Activated naive CD8-positive, alpha-beta T cell treated with anti-CD3 and anti-CD28 coated beads for 36 hours (primary cell): ENCODE measurements at places on chromosomes 7 and 10. TPM values are rescaled to one million over a fixed set of nuclear protein-coding genes. Genes with fewer than 3 reads are reported as not detected.
A peak's percentile ranks its signal among the peaks of the same experiment; 100 is the strongest.

GRCh38 chr10:130263289-130263688 is 127.1 kb downstream of the GLRX3 start:
- H3K4me3 ChIP-seq, result no peak overlapping the region
- H3K27me3 ChIP-seq, result no peaks in the 10 kb centered on the region
- no peak overlapping the region for H3K27ac ChIP-seq
- peaks cover 3% of the 10 kb centered on the region for H3K36me3 ChIP-seq
- no peak for DNase-seq

- H3K4me3 ChIP-seq, result no peak overlapping the region
- no peak for DNase-seq
- peaks cover 2% of the 10 kb centered on the region for H3K36me3 ChIP-seq
- H3K27me3 ChIP-seq, result peaks cover 27% of the 10 kb centered on the region
- H3K4me1 ChIP-seq, result no peaks in the 10 kb centered on the region
Observed at GRCh38 chr10:123663522-123663921, 2.6 kb upstream of the GPR26 start.

DNA sequence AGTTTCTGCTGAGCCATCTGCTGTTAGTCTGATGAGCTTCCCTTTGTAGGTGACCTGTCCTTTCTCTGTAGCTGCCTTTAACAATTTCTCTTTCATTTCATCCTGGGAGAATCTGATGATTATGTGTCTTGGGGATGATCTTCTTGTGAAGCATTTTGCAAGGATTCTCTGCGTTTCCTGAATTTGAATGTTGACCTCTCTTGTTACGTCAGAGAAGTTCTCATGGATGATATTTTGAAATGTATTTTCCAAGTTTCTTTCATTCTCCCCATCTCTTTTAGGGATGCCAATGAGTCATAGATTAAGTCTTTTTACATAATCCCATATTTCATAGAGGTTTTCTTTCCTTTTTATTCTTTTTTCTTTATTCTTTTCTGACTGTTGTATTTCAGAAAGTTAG is 184.2 kb upstream of the BET1 start:
- H3K27ac ChIP-seq, result no peak overlapping the region
- DNase-seq, result no peak
- peaks cover 24% of the 10 kb centered on the region for H3K27me3 ChIP-seq
- H3K4me3 ChIP-seq, result no peak overlapping the region

DNA sequence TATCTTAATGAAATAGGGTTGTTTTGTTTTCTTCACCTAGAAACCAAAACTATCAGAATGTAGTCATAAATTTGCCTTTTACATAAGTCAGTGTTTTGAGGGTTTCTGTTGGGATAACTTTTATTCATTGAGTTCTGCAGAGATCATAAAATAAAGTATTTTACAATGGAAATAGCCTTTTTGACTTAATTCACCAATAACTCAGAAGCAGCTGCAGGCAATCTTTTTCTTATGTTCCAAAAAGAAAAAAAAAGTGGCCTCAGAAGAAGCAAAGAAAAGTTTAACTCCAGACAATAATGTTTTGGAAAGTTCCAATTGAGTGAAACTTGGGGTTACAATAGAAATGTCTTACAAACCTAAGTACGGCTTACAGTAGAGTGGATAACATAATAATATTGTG is 491.7 kb upstream of the NRP1 start:
- no peak for DNase-seq
- H3K27me3 ChIP-seq, result peaks cover 10% of the 10 kb centered on the region
- no peak overlapping the region for H3K4me3 ChIP-seq
- H3K36me3 ChIP-seq, result no peaks in the 10 kb centered on the region

- H3K27ac ChIP-seq, result no peak overlapping the region
- H3K36me3 ChIP-seq, result peaks cover 69% of the 10 kb centered on the region
- H3K27me3 ChIP-seq, result no peaks in the 10 kb centered on the region
- H3K4me1 ChIP-seq, result peaks cover 30% of the 10 kb centered on the region
- H3K4me3 ChIP-seq, result no peak overlapping the region
- DNase-seq, result no peak
Observed at GRCh38 chr7:107913851-107914250, 22.9 kb downstream of the DLD start.

- H3K36me3 ChIP-seq, result no peaks in the 10 kb centered on the region
- H3K27ac ChIP-seq, result peak overlapping the region; percentile 14
- no peaks in the 10 kb centered on the region for H3K4me1 ChIP-seq
- no peak for DNase-seq
Observed at GRCh38 chr7:121510858-121511482, 114.9 kb upstream of the FAM3C start.

The ZKSCAN1 gene
- 41.5 TPM for total RNA-seq

The TMEM254 gene
- total RNA-seq, result 11.1 TPM

The MYH16 gene
- total RNA-seq, result not detected

The SLC26A3 gene
- not detected for total RNA-seq

The DMBT1 gene
- not detected for total RNA-seq

The SYT15 gene
- 0.58 TPM for total RNA-seq

The CYP3A7 gene
- not detected for total RNA-seq

The ANKRD2 gene
- not detected for total RNA-seq

The CNTNAP2 gene
- total RNA-seq, result 0.22 TPM
